ENCODE measurements at places on chromosomes 12 and 14.

DNA sequence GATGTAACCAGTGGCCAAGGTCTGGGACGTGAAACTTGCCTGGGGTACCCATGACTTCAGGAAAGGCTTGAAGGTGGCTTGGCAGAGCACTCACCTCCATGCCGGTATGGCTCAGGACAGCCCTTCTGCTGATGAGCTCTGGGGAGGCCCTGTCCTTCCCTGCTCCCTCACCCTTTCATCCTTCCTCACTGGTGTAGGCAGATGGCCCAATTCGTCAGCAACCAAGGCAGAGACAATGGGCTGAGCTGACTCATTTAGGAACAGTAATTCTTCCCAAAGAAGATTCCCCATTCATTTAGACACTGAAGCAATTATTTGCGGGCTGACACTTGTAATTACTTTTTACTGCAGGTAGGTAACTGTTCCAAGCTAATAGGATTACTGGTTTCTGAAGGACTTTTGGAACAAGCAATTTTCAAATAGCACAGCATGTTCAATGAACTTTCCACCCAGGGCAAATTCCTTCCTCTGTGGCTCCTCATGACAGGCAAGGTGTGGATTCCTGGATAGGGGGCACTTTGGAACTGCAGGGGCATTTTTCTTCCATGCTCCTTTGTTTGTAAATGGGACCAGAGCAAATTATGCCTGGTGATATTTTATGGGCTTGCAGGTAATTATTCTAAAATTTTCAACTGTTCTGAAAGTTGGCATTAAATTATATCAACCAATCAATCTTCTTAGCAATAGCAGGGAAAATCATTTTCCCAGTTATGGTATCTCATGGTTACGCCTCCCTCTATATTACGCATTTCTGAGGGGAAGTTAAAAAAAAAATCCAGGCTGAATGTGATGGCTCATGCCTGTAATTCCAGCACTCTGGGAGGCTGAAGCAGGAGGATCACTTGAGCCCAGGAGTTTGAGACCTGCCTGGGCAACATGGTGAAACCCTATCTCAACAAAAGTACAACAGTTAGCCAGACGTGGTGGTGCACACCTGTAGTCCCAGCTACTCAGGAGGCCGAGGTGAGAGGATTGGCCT lies 24.1 kb upstream of the NRDE2 start:
- no peak for DNase-seq

GRCh38 chr14:103686831-103687485 lies 28.3 kb downstream of the XRCC3 start:
- no peak for DNase-seq

DNA sequence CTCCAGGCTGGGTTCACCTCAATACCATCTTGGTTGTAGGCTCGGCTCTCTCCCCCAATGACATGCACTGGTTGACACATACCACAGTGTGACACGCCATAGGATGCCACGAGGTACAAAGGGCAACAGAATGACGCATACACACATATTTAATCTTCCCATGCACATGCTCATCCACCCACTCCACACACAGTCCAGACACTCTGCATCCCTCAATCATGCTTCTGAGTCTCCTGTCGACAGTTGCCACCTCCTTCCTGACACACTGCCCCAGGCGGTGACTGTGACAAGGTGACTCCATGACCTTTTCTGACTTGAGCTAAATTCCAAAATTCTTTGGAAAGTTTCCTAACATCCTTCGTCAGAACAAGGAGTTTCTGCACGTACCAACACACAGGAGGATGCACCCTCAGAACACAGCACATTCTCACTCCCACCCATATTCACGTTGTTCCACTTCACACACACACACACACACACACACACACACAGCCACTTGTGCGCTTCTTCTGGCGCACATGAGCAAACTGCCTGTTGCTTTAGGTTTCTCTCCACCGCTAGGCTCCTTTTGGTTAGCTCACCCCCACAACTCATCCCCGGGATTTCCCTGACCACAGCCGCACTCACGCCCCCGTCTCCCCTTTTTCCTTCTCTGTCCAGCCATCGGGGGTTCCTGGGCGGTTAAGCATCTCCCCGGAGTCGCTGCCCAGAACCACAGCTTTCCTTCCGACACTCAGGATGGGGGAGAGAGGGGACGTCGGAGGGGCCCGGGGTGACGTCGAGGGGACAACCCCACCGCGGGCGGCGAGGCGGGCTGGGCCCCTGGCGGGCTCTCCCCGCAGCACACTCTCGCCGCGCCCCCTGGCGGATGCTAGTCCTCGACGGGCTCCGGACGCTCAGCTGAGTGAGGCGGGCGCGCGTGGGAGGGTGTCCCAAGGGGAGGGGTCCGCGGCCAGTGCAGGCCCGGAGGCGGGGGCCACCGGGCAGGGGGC lies 536 bp upstream of the WNT1 start:
- peak; percentile 81 for DNase-seq

- no peak for DNase-seq
These were observed 93.5 kb downstream of the RTN1 start for GRCh38 chr14:59777006-59777579.

DNA sequence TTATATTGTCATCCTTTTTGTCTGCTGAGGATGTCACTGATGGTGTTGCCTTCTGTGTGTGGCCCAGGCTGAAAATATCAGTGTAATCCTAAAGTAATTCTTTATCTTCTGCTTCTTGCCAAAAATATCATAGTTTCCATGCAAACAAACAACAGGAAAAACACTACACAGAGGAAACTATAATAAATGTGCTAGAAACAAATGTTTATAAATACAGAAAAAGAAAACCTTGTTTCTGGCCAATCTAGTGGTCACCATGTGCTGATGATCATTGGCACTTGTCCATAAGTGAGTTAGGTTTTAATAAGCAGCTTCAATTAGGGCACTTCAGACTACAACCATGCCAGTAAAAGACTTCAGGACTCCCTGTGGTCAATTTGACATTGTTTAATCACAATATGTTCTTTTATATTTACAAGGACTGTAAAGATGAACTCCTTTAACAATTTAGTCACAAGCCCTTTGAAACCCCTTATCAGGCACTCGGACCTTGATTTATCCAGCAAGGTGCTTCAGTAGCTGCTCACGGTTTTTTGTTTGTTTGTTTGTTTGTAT lies 124.8 kb downstream of the TMTC3 start:
- no peak for DNase-seq

GRCh38 chr14:101813833-101814232 lies 52.3 kb downstream of the PPP2R5C start:
- no peak for DNase-seq

GRCh38 chr14:37437490-37437889 lies 157.6 kb downstream of the FOXA1 start:
- DNase-seq: no peak

- DNase-seq: no peak
These were observed 73.6 kb upstream of the CCDC198 start for GRCh38 chr14:57567220-57567619.

GRCh38 chr12:38515912-38516311 lies 199.3 kb downstream of the ALG10B start:
- DNase-seq: no peak

DNA sequence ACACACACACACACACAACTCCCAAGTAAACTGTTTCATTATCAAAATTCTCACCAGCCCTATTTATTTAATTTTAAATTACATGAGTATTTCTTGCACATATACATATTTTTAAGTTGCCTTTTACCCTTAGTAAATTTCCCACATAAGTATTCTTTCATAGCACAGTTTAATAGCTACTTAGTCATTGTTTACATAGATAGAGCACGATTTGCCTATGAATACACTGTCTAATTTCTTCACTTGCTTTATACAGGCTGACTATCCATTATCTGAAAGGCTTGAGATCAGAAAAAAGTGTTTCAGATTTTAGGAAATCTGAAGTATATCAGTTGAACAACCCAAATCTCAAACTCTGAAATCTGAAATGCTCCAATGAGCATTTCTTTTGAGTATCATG lies 30.9 kb downstream of the NIN start:
- DNase-seq: no peak

DNA sequence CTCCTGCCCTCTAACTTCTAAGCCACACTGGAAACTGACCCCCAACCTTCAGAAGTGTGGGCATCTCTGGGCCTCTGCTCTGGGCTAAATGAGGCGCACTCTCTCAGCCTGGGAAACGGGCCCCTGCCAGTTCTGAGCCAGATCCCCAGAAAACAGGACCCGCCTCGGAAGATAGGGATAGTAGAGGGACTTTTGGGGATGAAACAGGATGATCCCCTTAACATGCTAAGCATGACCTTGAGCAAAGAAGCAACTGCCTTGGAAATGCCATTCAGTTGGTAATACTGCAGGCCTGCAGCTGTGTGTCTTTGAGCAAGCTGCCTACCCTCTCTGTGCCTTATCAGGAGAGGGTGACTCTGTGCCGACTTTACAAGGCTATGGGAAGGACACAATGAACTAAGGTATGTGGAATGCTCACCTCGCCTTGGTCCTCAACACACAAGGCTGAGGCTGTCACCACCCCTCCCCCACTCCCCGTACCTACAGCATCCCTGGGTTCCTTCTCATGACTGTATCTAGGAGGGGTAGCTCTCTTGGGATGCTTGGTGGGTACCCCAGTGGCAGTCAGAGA lies 54.0 kb downstream of the NCOR2 start:
- no peak for DNase-seq

GRCh38 chr12:50723865-50724264 lies 40.0 kb upstream of the ATF1 start:
- no peak for DNase-seq

- no peak for DNase-seq
These were observed 40.6 kb upstream of the LRTM2 start for GRCh38 chr12:1779783-1780182.

GRCh38 chr14:67620217-67620785 lies 581 bp downstream of the ARG2 start:
- no peak for DNase-seq

DNA sequence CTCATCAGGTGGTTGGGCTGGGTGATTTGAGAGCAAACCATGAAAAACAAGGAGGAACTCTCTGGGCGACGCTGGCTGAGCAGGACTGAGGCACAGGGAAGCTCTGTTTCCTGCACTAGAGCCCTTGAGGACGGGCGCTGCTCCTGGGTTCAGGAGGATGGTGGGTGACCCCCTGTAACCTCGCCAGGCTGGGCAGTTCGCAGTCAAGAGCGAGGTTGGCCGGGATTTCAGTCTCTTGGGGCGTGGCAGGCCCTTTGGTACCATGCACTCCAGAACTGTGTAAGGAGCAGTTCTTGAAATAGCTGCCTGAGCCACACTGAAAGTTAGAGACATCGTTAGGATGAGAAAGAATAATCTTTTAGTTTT lies 202.2 kb downstream of the TSPAN9 start:
- no peak for DNase-seq

DNA sequence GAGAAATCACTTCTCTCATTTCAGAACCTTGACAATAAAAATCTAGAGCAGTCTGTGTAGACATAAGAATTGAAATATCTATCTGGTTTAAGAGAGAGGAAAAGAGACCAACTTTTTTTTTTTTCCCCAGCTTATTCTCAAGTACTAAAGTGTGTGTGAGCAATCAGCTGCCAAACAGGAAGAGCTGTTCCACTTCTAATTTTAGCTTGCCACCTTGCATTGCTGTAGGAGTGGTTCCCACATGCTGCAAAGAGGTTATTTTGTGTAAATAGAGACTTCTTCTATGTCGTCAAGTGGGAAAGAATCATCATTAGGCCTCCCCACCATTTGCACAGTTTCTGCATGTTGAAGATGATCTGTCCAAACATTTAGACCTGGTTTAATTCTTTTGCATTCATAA lies 142.6 kb downstream of the NPAS3 start:
- no peak for DNase-seq

DNA sequence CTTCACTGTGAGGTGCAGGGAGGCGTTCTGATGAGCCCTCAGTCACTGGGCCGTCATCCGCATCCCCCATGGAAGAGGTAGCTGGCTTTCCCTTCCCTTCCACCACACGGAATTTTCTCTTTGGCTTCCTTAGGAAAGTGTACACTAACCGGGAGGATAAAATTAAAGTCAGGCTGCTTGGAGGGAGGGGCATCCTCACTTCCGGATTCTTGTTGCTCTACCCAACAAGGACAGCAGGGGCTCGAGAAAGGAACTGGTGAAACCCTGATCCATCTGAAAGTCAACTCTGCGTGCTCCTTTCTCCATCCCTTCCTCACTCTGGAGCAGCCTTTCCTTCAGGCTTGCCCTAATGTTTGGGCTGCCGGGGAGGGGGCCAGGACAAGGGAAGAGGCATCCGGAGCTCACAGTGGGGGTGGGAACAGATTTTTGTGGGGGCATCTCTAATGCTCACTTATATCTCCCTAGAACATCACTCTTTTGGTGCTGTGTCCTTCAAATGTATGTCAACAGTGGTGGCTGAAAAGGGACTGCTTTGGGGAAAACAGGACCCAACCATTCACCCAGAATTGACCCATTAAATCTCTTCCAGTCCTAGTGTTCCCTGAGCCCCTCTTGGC lies 101.4 kb upstream of the FKBP4 start:
- no peak for DNase-seq

- DNase-seq: no peak
These were observed 31.3 kb downstream of the A2M start for GRCh38 chr12:9084417-9084816.

DNA sequence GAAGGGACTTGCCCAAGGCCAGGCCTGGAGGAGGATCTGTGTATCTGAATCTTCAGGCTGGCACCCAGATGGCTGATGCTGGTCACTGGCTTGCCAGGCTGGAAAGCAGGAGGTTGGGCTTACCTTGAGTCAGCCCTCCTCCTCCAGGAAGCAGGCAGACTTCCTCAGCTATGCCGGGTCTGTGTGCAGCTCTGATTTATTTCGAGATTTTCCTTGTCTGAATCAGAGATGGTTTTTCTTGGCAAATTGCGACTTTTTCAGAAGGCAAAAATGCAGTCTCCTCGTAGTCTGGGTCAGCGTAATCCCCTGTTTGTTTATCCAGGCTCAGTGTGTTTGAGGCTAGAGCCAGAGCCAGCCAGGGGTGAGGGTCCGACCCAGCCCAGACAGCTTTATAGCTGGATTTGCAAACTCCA lies 48.9 kb downstream of the SMOC1 start:
- DNase-seq: no peak

DNA sequence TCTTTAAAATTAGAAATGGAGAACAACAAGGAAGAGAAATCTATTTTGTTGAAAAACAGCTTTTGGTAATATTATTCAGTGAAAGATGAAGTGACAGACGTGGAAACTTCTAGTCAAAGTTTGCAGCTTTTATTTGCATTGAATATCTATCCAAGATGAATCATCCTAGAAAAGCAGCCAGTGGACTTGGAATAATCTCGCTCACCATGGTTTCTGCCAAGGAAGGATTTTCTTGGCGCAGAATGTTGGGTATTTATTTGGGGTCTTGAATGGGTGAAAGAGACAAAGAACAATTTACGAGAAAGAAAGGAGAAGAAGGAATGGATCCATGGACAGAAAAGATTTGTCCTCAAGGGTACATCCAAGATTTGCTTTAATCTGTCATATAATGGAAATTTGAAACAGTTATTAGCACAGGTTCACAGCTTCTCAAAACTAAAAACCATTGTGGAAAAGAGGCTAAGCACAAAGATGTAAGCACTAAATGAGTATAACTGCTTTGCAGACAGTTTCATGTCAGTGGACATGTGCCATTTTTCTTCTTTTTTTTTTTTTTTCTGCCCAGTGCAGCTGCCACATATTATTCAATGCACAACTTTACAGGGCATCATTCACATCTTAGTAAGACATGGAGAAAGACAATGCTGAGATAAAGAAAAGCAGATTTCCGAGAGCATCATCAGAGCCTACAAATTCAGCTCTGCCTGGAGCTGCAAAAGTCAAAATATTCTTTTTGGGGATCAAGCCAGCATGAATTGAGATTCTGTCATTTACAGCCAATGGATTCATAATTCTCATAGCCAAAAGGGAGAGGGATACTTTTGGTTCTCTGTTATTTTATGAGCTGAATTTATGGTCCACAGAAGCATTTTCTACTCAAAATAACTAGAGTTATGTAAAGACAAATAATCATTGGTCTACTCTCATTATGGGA lies 333.7 kb downstream of the DAD1 start:
- DNase-seq: no peak
